ENCODE measurements at places on chromosomes 13 and 19. TPM values are rescaled to one million over a fixed set of nuclear protein-coding genes. Genes with fewer than 3 reads are reported as not detected.

AZU1 gene
- total RNA-seq, result 0.15 TPM

KLF1 gene
- total RNA-seq, result not detected

ZNF835 gene
- not detected for total RNA-seq

FREM2 gene
- total RNA-seq, result not detected

LAIR2 gene
- not detected for total RNA-seq

CCDC194 gene
- total RNA-seq, result not detected

LMTK3 gene
- 5.3 TPM for total RNA-seq

Data from A549 treated with GW870086 at 1 μM for 4 hours (cell line).